Hypothalamus (tissue), 51 donors: ENCODE measurements at places on chromosomes 2 and 18.

DNA sequence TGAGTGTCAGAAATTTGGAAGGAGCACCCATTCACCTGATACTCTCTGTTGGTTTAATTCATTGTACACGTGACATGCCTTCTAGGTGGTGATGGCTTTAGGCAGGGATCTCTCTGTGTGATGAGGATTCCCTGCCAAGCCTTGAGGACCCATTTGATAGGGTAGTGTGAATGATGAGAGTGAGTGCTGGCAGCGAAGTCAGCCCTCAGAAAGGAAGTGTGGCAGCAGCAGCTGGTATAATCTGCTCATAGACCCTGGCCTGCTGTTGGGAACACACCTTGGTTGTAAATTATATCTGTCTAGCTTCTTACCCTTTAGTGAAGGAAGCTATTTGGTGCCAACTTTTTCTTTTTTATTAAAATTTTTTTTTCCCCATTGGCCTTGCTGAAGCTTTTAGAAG is 164.5 kb downstream of the HAUS1 start:
- DNase-seq, result no peak

GRCh38 chr2:177604271-177605065 is 211.9 kb downstream of the AGPS start:
- DNase-seq, result no peak

GRCh38 chr2:177906041-177906718 is 166.4 kb downstream of the PDE11A start:
- DNase-seq, result peak; percentile 41

DNA sequence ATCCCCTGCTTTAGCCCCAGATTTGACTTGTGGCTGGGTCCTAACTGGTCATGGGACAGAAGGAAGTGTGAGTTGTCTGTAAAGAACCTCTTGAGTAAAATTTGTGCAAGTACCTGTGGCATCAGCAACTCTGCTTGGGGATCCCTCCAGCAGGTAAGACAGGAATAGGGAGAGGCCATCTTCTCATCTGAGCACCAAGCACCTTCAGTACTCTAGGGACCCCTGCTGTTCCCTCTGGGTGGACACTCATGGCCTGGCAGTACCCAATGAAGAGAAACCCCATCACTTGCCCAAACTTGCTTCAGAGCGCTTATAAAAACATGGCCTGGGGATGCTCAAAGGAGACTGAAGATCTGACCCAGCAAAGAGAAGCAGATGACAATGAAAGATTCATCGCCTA is 297.8 kb downstream of the SP3 start:
- DNase-seq, result no peak

DNA sequence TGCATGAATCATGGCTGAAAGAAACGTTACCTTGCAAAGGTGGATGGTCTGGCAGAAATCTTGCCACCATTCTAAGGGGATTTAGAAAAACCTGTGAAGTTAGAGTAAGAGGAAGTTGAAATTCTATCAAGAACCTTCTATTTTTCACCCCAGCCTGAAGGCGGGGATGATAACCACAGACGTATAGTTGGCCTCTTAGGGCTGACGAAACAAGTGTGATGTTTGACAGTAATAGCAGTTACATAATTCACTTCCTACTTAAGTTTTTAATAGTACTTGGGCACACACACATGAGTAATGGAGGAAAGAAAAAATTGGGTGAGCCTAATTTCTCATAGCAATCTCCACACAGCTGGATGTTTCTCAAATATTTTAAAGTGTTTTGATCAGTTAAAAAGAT is 336.6 kb upstream of the SALL3 start:
- no peak for DNase-seq

- DNase-seq, result no peak
Measured at GRCh38 chr2:74041182-74041581, 56.5 kb downstream of the TET3 start.
